ENCODE measurements at places on chromosomes 4 and X. TPM values are rescaled to one million over a fixed set of nuclear protein-coding genes. Genes with fewer than 3 reads are reported as not detected.

GRCh38 chr4:31261632-31262031 is 541.5 kb downstream of the PCDH7 start:
- no peak for DNase-seq

GRCh38 chr4:17232566-17233253 is 279.2 kb downstream of the QDPR start:
- no peak for DNase-seq

- no peak for DNase-seq
Measured at GRCh38 chrX:38991656-38992440, 190.6 kb downstream of the MID1IP1 start.

BTK gene
- 0.48 TPM for total RNA-seq

PCDH18 gene
- total RNA-seq = not detected

SOD3 gene
- not detected for total RNA-seq
